Esophagus muscularis mucosa (tissue), 4 donors: ENCODE measurements at places on chromosomes 3 and 15. TPM values are rescaled to one million over a fixed set of nuclear protein-coding genes. Genes with fewer than 3 reads are reported as not detected.

GRK7 gene
- total RNA-seq, result not detected

TUSC7 gene
- total RNA-seq, result not detected

A4GNT gene
- not detected for total RNA-seq

CCDC13 gene
- 5.3 TPM for total RNA-seq

DGKG gene
- 75.0 TPM for total RNA-seq

CATSPER2 gene
- total RNA-seq, result 0.66 TPM

DNA sequence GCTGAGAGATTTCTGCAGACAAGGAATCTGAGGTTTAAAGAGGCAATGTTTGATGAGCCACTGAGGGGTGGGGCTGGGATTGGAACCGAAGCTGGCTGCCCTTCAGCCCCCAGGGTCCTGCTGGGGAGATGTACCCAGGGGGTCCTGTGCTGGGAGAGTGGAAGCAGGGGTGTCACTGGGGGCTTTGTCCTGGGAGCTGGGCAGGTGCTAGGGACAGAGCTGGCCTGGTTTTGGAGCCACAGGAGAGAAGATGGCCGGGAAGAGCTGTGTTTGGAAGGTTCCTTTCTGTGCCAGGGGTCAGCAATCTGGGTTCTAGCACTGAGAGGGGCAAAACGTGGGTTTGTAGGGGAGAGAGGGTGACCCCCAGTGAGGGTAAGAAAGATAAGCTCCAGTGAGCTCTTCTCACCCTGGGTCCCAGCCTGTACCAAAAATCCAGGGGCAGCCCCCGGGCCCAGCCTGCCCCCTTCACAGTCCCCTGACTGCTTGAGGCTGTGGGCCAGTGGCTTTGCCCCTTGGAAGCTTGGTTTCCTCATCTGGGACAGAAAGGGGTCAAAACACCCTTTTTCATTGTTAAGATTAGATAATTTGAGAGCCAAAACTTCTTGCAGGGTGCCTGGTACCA is 69.6 kb downstream of the SMAD3 start:
- no peak for DNase-seq

GRCh38 chr15:48309740-48310139 is 21.5 kb upstream of the DUT start:
- no peak for DNase-seq

DNA sequence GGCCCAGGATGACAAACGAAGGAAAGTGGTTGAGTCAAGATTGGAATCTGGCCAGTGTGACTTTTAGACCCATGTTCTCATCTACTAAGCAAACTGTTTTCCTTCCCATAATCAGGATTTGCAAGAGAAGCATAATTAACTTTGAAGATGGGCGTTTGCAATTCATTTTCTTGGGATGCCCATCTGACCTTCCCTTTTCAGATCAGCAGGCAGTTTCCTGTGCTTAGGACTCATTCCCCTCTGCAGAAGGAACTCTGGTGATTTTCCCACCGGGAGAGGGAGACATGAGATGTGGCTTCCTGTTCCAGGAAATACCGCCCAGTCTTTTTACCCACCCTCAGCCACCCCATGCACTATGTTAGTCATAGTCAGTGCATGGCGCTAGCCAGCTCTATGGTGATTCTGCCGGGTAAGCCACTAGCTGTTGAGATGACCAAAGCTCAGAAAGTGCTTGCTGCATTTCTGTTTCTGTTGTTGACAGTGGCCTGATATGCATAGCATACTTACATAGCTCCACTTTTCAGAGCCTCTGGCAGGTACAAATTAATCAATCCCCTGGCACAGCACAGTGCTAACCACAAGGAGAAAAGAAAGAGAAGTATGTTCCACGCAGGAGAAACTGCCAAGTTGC is 129.4 kb downstream of the VGLL4 start:
- DNase-seq, result no peak

GRCh38 chr15:71880276-71880675 is 69.9 kb downstream of the NR2E3 start:
- DNase-seq, result no peak

DNA sequence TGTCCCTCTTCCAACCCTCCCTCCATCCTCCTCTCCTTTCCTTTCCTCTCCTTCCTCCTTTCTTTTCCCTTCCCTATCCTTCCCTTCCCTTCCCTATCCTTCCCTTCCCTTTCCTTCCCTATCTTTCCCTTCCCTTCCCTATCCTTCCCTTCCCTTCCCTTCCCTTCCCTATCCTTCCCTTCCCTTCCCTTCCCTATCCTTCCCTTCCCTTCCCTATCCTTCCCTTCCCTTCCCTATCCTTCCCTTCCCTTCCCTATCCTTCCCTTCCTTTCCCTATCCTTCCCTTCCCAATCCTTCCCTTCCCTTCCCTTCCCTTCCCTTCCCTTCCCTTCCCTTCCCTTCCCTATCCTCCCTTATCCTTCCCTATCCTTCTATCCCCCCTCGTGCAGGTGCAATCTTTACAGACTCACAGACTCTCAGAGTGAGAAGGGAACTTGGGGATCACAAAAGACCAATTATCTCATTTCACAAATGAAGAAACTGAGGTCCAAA is 31.5 kb downstream of the RASGRF1 start:
- DNase-seq, result no peak

- DNase-seq, result no peak
Observed at GRCh38 chr3:40876009-40876408, 323.3 kb upstream of the CTNNB1 start.
